Cardiac fibroblast (primary cell): ENCODE measurements at places on chromosomes 7 and 10.

- no peak for DNase-seq
Measured at GRCh38 chr10:132904814-132905649, 37.3 kb downstream of the CFAP46 start.

- DNase-seq = no peak
Measured at GRCh38 chr10:77448226-77448625, 189.4 kb downstream of the KCNMA1 start.

GRCh38 chr7:105647591-105647990, 66.3 kb upstream of the EFCAB10 start:
- DNase-seq = no peak

GRCh38 chr7:44637788-44638594, 31.6 kb downstream of the OGDH start:
- peak; percentile 90 for DNase-seq

- DNase-seq = no peak
Measured at GRCh38 chr10:132967540-132967939, 25.2 kb upstream of the CFAP46 start.

DNA sequence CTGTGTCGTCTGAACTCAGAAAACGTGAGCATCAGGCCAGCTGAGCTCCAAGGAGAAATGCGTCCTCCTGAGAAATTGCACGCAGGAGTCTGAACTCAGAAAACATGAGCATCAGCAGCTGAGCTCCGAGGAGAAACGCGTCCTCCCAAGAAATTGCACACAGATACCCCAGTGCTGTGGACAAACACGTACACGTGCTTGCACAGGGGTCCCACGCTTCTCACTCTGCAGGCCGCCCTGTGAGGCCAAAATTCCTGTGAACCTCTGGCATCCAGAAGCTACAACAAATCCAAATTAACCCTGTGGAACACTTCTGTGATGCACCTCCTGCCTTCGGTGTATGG, 133.8 kb downstream of the WDR37 start:
- DNase-seq = no peak

DNA sequence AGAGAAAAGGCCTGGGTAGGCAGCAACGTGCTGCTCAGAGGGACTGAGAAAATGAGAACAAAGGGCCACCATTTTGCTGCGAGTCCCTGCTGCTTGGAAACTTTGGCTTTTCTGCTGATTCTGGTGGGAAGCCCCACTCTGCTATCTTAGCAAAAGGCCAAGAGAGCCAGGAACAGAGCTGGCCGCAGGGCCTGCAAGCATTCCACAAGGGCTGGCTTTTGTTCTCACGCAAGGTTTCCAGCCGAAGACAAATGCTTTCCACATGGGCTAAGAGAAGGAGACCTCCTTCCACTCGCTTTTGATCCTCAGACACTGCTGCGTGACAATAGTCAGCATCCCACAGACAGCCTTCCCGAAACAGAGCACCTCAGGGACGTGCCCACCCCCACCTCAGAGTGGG, 163.1 kb downstream of the ARHGAP12 start:
- DNase-seq = no peak
